ENCODE measurements at places on chromosomes 1 and 21.

- DNase-seq = no peak
Measured at GRCh38 chr1:165742194-165742593, 26.5 kb downstream of the TMCO1 start.

- no peak for DNase-seq
Measured at GRCh38 chr1:7262611-7263010, 477.4 kb downstream of the CAMTA1 start.

GRCh38 chr1:118636004-118636403, 352.1 kb downstream of the TBX15 start:
- DNase-seq = no peak

- no peak for DNase-seq
Measured at GRCh38 chr1:191669629-191670028, 488.6 kb upstream of the RGS18 start.

DNA sequence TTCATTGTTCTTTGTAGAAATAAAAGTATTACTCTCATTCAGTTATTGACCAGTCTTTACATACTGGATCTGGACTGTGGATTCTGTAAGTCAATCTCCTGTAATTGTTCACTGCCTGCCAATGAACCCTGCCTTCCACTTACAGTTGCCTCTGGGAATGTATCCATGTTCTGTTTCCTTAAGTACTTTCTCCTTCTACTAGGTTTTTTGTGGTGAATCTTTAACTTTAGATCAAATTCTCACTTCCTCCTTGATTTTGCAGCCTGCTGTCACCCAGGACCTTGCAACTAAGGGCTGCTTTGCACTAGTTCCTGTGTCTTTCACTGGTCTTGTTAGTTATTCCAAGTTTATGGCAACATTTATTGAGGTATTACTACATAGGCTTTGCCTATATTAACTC, 28.2 kb upstream of the ANKRD13C start:
- no peak for DNase-seq

DNA sequence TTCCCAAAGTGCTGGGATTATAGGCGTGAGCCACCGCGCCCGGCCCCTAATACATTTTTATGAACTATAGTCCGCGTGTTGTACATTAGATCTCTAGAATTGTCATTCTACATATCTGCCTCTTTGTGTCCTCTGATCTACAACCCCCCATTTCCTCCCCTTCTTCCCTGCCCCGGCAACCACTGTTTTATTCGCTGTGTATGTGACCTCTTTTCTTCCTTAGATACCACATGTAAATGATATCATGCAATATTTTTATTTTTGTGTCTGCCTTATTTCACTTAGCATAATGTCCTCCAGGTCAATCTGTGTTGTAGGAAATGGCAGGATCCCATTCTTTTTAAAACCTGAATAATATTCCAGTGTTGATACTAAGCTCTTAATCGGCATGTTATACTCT, 99.5 kb upstream of the NRIP1 start:
- no peak for DNase-seq

Data from stimulated activated CD4-positive, alpha-beta T cell treated with anti-CD3 and anti-CD28 coated beads, Interleukin-4, amount 100 ng/mL, for 24 hours (primary cell).